ENCODE measurements at places on chromosomes 3 and 15. TPM values are rescaled to one million over a fixed set of nuclear protein-coding genes. Genes with fewer than 3 reads are reported as not detected.

The AQP9 gene
- not detected for total RNA-seq

The TMEM207 gene
- not detected for total RNA-seq

The CALML4 gene
- 3.6 TPM for total RNA-seq

The SGO1 gene
- 9.9 TPM for total RNA-seq

The PDZRN3 gene
- 51.2 TPM for total RNA-seq

The HCLS1 gene
- 0.17 TPM for total RNA-seq

The CACNA2D2 gene
- total RNA-seq: not detected

The SERPINI2 gene
- not detected for total RNA-seq

The HYPK gene
- 5.1 TPM for total RNA-seq

The KNG1 gene
- total RNA-seq: not detected

The EFHB gene
- 0.17 TPM for total RNA-seq

The TLR9 gene
- total RNA-seq: under 0.01 TPM

The MCCC1 gene
- total RNA-seq: 36.2 TPM

The SLC28A1 gene
- not detected for total RNA-seq

The ZPLD1 gene
- not detected for total RNA-seq

The MESP2 gene
- total RNA-seq: 0.58 TPM

The GOLGA8T gene
- total RNA-seq: not detected

The WDR93 gene
- total RNA-seq: not detected

The PDCD10 gene
- 65.0 TPM for total RNA-seq

The CLDN18 gene
- total RNA-seq: under 0.01 TPM

The MAGI1 gene
- total RNA-seq: 17.6 TPM

The CFAP91 gene
- 0.44 TPM for total RNA-seq

The REC114 gene
- not detected for total RNA-seq

The CAV3 gene
- not detected for total RNA-seq

Data from smooth muscle cell of trachea (primary cell).